Endothelial cell (in vitro differentiated cells): ENCODE measurements at places on chromosomes 12 and 14.

DNA sequence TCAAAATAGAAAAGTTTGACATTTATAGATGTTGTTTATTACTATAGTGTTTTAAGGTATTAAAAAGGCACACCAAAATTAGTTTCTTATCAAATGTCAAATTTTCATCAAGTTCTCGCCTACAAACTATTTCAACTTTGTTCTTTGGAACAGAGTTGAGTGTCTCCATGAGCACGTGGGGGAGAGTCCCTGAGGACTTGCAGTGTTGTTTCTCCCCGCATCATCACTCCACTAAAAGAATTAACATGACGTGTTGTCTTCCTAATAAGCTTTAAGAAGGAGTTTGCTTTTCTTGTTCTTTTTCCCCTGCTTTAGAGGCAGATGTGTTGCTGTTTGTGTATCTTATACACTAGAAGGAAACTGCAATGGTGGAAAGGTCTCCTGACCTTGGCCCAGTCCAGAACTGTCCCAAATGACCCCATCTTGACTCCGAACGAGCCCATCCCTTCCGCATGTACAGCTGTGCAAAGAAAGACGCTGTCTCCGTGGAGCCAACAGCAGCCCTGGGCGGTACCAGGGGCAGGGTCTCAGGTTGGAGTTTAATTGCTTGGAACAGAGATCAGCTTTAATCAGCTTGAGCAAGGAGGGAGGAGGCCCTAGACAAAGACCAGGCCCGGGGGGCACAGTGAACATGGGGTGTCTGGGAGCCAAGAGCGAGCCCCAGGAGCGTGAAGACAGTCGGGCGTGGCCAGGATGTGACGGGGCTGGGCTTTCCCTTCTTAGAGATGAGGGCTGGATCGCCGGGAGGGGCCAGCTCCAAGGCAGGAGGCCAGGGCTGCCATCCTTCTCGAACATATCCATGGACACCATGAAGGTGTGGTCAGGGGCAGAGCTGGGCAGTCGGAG lies 215.4 kb upstream of the RTL1 start:
- no peak for DNase-seq

GRCh38 chr12:59080101-59080500 lies 159.8 kb upstream of the LRIG3 start:
- no peak for DNase-seq

DNA sequence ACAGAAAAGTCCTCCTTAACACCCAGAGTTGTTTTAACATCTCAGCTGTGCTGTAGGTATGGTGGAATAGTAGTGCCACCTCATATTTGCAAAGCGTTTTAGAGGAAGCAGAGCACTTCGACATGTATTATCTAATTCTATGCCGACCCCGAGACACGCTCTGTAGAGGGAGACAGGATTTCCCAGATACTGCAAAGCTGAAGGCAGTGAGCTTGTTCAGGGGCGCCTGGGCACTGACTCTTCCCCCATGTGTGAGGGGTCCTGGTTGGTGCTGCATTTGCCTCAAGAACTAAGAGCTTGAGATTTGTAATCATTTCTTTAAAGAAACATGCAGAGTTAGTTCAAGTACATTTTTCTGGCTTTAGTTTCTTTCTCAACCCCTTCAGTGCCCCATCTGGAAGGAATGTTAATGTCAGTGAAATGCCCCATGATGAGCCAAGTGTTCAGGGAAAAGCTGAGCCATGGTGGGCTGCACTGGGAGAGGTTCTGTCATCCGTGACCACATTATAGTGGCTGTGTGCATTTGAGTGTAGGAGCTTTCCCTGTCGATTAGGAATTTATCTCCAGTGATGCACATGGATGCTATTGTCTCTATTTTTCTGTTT lies 66.3 kb downstream of the MBIP start:
- DNase-seq, result no peak

GRCh38 chr14:74245292-74245691 lies 6.0 kb downstream of the VSX2 start:
- DNase-seq, result no peak

DNA sequence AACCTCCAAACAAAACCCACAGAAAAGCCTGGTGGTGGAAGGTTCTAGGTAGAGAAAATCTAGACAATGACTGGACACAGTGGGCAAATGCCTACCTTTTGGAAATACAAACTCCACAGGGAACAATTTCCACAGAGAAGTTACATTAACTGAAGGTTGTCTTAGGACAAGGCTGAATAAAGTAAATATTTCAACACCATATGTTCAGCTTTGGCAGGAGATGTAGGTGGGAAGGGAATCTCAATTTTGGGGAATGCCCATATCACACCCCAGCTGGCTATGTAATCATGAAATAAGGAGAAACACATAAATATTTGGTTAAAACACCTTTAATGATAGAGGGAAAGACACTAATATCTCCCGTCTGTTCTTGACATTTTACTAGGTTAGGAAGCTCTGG lies 5.4 kb downstream of the SALL2 start:
- no peak for DNase-seq
